ENCODE measurements at places on chromosomes 13 and 19.

GRCh38 chr19:51138549-51138979, 3.5 kb upstream of the SIGLEC7 start:
- DNase-seq = no peak

DNA sequence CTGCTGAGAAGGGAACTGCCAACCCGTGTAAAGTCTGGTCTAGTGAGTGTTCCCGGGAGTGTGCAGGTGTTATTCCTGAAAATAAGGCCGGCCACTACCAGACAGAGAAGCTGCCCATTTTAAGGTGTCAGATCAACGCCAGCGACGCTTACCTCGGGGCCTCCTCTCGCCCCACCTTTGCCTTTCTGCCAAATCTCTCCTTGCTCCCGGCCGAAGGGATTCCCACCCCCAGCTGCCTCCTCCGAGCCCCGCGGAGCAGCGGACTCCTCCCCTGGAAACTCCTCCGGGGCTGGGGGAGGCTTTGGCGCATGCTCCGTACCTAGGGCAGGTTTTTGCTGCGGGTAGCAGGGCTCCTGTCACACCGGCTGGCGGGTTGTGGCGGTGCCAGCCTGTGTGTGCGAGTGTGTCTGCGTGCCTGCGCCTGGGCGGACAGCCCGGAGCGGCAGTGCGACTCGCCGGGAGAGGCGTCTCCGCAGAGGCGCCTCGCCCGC, at the start of gene HS6ST3:
Gene HS6ST3, plus strand, starts transcription at position 359 of the 491 bp plus-strand sequence.
- DNase-seq = no peak

DNA sequence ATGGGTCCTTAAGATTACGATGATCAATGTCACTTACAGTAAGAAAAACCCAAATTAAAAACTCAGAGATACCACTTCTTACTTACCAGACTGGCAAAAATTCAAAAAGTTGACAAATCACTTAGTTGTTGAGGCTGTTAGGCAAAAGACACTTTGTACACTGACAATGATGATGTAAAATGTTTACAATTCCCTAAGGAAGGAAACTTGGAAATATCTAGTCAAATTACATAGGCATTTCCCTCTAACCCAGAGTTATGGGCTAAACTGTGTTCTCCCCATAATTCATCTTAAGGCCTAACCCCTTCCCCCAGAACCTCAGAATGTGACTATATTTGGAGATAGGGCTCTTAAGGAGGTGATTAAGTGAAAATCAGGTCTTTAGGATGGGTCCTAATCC, 12.0 kb downstream of the TGDS start:
- no peak for DNase-seq

DNA sequence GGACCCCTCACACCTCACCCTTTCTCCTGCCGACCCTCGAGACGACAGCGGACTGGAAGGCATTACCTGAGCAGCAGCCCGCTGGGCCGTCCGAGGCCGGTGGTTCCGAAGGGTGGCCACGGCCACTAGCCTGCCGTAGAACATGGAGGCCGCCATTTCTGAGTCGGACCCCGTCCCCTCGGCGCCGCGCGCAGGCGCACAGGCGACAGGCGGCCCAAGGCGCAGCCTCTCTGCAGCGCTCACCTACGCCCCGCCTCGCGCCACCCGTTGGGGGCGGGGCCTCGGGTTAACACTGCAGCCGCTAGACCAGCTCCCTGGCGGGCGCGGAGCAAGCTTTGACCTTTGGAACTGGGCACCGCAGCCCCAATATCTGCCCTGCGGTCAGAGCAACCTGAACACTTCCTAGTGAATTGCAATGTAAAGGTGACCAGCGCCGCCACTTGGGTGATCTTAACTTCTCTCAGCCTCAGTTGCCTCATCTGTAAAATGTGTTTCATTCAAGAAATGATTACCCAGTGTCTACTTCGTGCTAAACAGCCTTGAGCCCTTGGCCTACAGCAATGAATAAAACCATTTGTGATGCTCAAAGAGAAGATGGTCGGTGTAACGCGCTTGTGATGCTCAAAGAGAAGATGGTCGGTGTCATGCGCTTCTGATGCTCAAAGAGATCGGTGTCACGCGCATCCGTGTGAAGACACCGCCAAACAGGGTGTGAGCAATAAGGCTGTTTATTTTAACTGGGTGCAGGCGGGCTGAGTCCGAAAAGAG, at the start of gene SUCLA2:
Gene SUCLA2, minus strand, starts transcription at position 160 of the 768 bp plus-strand sequence. Its CDS starts 4 bp downstream, at position 156.
- DNase-seq = peak; percentile 93

- no peak for DNase-seq
These were observed 63.9 kb downstream of the LHFPL6 start for GRCh38 chr13:39538816-39539790.

GRCh38 chr13:18962168-18962734, 219.4 kb downstream of the TUBA3C start:
- DNase-seq = no peak

DNA sequence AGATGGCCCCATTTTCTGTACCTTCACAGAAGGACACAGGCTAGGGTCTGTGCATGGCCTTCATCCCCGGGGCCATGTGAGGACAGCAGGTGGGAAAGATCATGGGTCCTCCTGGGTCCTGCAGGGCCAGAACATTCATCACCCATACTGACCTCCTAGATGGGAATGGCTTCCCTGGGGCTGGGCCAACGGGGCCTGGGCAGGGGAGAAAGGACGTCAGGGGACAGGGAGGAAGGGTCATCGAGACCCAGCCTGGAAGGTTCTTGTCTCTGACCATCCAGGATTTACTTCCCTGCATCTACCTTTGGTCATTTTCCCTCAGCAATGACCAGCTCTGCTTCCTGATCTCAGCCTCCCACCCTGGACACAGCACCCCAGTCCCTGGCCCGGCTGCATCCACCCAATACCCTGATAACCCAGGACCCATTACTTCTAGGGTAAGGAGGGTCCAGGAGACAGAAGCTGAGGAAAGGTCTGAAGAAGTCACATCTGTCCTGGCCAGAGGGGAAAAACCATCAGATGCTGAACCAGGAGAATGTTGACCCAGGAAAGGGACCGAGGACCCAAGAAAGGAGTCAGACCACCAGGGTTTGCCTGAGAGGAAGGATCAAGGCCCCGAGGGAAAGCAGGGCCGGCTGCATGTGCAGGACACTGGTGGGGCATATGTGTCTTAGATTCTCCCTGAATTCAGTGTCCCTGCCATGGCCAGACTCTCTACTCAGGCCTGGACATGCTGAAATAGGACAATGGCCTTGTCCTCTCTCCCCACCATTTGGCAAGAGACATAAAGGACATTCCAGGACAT, 7.0 kb upstream of the CEACAM7 start:
- no peak for DNase-seq

- DNase-seq = no peak
These were observed at the start of gene TMEM190 for GRCh38 chr19:55376241-55376933. Gene TMEM190, plus strand, starts transcription at chr19:55376826. Its CDS starts 28 bp downstream, at chr19:55376854.

GRCh38 chr13:98892821-98893220, 85.0 kb downstream of the DOCK9 start:
- DNase-seq = no peak

GRCh38 chr19:52923778-52924593, 758 bp upstream of the ZNF888 start:
- DNase-seq = no peak

- DNase-seq = no peak
These were observed 36.8 kb downstream of the N4BP2L1 start for GRCh38 chr13:32391101-32391619.

DNA sequence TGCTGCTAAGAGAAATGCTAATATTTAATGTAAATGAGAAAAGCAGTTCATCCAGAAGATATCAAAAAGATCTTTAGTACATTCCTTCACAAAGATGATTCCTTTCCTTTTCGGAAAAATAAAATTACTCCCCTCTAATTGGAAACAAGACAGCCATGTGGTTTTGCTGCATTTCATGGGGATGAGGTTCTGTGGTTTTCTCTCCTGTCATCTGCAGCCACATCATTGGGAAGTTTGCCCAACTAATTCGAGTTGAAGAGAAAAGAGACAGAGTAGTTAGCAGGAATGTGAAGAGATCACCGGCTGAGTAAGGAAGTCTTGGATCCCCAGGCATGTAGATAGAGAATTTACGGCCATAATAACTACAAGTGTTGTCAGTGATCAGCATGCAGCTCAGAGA, 122.1 kb downstream of the CYSLTR2 start:
- no peak for DNase-seq

- no peak for DNase-seq
These were observed 73.3 kb downstream of the SLC7A1 start for GRCh38 chr13:29522044-29522685.

DNA sequence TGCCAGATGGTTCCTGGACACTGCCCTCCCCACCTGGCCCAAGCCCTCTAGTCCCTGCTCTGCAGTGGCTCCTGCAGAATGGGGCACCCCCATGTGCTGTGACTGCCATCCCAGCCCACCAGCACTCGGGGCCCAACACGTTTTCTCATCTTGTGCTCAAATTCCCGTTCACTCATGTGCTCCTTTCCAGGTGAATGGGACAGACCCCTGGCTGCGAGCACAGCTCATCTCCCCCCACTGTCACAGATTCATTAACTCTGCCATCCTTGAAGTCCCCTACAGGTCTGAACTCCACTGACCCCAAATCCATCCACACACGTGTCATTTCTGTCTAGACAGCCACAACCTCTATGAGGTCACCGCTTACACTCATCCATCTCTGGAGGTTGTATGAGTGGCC, 23.6 kb downstream of the TUBA3C start:
- DNase-seq = no peak

DNA sequence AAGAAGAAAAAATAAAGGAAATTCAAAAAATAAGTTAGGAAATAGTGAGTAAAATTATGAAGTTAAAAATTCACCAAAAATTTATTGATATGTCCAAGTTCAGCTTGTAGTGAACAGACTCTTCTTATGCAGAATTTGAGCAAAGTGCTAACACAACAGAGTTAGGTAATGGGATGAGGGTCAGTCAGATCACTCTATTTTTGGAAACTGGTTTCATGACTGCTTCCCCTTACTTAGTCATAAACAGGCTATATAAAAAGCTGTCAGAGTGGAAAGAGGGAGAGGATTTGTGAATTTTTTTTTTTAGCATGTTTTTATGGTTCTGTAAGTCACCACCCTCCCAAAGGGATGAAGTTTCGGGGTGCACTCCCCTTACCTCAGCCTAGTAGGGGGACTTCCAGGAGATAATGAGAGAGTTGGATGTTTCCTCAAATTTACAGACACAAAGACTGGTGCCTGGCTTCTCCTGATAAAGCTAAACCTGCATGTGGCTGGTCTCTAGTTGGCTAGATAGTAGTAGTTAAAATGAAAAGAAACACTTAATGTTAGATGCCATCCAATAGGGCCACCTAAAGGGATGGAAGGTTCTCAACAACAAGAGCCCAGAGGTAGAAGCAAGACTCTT, 4.5 kb downstream of the CPB2 start:
- DNase-seq = no peak

DNA sequence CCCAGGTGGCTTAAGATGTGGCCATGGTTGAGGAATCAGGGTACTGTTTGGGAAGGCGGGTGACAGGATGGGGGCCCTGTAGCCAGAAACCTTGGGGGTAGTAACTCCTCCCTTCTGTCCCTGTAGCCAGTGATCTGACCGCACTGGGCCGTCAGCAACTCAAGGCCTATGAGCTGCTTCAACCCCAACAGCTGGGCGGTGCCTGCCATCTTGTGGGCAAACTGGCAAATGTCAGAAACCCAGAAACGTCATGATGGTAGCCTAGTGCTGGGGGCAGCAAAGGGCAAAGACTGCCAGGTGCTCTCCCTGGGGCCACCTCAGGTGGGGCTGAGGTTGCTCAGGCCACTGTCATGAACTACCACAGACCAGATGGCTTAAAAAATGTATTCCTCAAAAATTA, 3.5 kb downstream of the COPE start:
- DNase-seq = peak; percentile 51

- peak; percentile 77 for DNase-seq
These were observed 14.7 kb downstream of the UBAC2 start for GRCh38 chr13:99215184-99215830.

GRCh38 chr19:7170983-7171382, 101.5 kb downstream of the ZNF557 start:
- no peak for DNase-seq

DNA sequence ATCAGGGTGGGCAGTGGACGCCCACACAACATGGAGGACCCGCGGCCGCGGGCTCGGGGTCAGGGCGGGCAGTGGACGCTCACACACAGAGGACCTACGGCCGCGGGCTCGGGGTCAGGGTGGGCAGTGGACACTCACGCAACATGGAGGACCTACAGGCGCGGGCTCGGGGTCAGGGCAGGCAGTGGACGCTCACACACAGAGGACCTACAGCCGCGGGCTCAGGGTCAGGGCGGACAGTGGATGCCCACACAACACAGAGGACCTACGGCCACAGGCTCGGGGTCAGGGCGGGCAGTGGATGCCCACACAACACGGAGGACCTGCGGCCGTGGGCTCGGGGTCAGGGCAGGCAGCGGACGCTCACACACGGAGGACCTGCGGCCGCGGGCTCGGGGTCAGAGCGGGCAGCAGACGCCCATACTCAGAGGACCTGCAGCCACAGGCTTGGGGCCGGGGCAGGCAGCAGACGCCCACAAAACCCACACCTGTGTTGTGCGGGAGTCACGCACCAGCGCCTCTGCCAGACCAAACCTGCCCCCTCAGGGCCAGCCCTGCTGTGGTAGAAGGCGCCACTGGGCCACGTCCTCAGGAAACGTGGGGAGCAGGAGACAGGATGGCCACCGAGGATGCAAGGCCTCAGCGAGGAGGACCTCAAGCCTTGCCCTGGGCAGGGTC, 27.6 kb upstream of the C13orf46 start:
- DNase-seq = no peak

DNA sequence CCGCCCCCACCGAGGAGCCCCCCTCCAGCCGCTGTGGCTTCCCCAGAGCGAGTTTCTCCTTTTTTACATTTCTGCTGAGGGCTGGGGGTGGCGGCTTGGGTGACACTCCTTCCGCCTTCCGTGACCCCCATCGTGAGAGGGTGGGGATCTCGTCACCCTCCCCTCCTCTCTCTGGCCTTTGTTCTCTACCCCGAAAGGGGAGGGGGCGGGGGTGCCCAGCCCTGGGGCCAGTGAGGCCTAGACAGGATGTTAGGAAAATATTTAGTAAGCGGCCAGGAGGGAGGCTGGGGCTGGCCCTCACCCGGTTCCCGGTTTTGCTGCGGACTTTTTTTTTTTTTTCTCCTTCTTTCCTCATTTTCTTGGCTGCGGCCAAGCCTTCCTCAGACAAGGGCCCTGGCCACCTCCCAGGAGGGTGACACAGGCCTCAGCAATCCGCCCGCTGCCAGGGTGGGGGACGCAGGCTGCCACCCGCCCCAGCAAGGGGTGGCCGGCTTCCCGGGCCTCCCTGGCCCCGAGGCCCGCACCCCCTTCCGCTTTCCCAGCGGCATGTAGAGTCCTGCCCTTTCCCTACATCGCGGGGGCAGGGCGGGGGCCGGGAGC, 3.9 kb downstream of the MIDN start:
- DNase-seq = peak; percentile 80
